Fibroblast of lung (primary cell): ENCODE measurements at places on chromosomes 1 and 21. TPM values are rescaled to one million over a fixed set of nuclear protein-coding genes. Genes with fewer than 3 reads are reported as not detected.
A peak's percentile ranks its signal among the peaks of the same experiment; 100 is the strongest.

SAMSN1 gene
- total RNA-seq = not detected in 2 replicates

RHBDL2 gene
- total RNA-seq = 0.26 and 1.5 TPM in 2 replicates

LYSMD1 gene
- 8.2 and 9.7 TPM in 2 replicates for total RNA-seq

HPCA gene
- total RNA-seq = 0.33 TPM in 1 of 2 replicates, not detected in the other

FCRL2 gene
- total RNA-seq = not detected in 2 replicates

OR2T11 gene
- total RNA-seq = not detected in 2 replicates

IL23R gene
- total RNA-seq = not detected in 2 replicates

GADD45A gene
- 70.1 and 133 TPM in 2 replicates for total RNA-seq

NSL1 gene
- total RNA-seq = 24.4 and 25.4 TPM in 2 replicates

RAP1A gene
- total RNA-seq = 11.6 and 13.5 TPM in 2 replicates

DNA sequence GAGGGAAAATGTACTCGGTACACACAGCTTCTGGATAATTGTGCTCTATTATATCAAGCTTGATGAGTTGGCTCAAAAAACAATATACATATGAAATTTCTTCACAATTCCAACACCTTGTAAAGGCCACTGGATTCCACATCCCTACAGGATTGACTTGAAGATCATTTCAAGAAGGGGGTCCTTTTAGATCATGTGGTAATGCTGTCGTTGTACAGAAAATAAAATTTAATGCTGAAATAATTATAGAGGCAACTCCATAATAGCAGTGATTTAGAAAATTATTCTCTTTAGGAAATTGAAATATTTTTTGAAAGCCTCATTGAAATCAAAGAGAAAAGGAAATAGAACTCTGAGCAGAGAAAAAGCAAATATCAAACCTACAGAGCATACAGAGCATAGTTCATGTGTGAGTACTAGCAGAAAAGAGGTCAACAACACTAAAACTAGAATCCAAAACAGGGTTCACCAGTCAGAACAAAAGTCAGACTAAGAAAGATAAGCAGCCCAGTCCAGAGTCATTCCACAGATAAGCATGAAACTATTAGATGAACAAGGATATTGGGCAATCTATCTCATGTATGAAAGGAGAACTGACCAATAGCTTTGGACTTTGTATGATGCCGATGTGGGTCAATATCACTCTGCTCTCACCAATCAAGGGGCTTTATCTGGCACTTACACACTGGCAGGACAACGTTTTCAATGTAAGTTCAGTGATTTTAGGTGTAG is 79.5 kb upstream of the PALMD start:
- no peak for DNase-seq

GRCh38 chr1:159931101-159931794 is 5.9 kb upstream of the TAGLN2 start:
- DNase-seq = no peak

GRCh38 chr1:206979379-206980043 is 9.3 kb upstream of the FCAMR start:
- peak; percentile 38 for DNase-seq

GRCh38 chr1:24996456-24996855 is 66.4 kb upstream of the RUNX3 start:
- no peak for DNase-seq

DNA sequence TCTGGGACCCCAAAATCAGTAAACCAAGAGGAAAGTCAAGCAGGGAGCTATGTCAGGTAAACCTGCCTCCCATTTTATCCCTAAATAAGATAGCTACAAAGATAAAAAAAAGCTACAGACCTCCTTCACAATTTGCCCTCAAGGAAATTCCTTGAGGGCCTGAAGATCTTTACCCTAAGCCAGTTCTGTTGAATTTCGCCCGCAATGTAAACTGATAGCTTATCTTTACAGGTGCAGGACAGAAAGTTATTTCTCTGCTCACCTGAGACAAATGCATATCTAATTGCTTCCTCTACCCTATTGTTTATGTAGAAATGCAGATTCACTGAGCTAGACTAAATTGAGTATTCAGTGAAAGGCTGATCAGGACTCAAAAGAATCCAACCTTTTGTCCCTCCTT is 153.4 kb upstream of the CHRM3 start:
- no peak for DNase-seq

DNA sequence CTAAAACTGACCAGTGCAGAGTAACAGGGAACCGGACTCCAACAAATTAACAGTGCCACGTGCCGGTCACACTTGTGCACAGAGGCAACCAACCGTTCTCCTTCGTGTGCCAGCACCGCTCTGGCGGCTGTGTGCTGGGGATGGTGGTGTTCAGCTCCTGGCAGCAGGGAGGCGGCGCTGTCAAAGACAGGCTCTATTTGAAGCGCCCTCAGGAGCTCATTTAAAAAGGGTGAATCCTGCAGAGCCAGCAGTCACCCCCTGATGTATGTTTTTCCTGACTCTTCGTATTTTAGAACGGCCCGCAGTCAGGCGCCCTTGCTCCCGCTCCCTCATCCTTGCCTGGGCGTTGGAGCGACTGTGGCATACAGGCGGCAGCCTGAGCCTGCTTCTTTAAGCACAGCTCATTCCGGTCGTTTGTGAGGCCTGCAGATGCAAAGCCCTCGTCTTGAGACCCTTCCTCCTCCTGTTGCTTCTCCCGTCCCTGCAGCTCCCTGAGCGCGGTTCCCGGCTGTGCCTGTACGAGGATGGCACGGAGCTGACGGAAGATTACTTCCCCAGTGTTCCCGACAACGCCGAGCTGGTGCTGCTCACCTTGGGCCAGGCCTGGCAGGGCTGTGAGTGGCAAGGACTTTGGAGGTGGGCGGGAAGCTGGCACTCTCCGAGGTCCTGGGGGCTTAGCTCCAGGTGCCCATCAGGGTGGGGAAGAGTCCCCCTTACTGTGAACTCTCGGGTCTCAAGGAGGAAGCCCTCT is 1.1 kb downstream of the DFFB start:
- DNase-seq = peak; percentile 36

GRCh38 chr1:87147851-87148250 is 180.8 kb upstream of the LMO4 start:
- DNase-seq = no peak

DNA sequence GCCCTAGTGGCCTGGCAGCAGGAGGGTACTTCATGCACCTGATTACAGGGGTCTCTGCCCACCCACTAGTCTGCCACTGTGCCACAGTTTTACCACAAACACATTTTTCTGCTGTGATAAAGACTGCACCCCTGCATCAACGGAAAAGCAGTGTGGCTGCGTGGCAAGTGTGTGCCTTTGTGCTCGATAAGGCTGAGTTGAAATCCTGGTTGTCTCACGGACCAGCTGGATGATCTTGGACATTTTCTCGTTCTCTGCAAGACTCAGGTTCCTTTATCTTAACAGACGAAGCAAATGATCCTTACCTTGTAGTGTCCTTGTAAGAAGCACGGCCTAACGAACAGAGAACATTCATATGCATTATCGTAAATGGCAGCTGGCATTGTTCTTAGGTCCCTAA is 10.2 kb downstream of the GRHL3 start:
- DNase-seq = no peak

DNA sequence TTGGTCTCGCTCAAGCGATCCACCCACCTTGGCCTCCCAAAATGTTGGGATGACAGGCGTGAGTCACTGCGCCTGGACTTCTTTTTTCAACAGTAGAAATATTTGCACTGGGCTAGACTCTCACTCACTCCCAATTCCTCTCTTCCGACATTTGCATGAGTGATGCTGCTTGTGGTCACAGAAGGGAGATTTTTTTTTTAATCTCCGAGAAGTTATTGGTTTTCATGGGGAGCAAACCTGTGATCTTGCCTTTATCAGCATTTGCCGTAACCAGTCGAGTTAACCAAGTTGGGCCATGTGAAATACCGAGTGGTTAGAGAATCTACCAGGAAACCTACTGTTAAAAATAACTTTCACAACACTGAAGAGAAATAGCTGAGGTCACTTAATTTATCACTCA is 21.1 kb downstream of the ERG start:
- DNase-seq = no peak

- no peak for DNase-seq
Measured at GRCh38 chr1:16219968-16220500, 7.6 kb upstream of the ARHGEF19 start.

DNA sequence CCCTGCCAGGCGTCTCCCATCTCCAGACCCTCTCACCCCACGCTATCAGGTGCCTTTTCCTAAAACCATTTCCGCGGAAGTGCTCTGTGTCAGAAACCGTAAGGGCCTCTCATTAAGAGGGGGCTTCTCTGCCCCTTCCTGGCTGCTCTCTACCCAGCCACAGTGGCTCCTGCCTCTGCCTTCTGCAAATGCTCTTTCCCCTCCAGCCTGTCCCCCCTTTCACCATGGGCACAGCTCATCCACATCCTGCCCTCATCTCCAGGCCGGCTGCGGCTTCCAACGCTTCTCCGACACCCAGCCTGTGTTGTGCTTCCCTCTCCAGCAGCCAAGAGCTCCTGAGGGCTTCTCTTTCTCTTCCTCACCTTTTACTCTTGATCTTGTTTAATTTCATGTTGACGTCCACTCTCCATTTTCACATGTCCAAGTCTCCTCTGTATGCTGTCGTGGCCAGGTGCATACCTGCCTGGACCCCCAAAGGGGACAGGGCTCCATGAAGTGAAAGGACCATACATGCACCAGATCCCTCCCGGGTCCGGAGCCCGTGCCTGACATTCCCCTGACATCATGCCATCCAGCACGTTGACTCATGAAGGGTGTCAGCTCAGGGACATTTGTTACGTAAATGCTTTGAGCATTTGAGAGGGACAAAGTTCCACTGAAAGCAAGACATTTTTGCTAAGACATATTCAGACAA is 306.5 kb downstream of the AJAP1 start:
- DNase-seq = no peak

DNA sequence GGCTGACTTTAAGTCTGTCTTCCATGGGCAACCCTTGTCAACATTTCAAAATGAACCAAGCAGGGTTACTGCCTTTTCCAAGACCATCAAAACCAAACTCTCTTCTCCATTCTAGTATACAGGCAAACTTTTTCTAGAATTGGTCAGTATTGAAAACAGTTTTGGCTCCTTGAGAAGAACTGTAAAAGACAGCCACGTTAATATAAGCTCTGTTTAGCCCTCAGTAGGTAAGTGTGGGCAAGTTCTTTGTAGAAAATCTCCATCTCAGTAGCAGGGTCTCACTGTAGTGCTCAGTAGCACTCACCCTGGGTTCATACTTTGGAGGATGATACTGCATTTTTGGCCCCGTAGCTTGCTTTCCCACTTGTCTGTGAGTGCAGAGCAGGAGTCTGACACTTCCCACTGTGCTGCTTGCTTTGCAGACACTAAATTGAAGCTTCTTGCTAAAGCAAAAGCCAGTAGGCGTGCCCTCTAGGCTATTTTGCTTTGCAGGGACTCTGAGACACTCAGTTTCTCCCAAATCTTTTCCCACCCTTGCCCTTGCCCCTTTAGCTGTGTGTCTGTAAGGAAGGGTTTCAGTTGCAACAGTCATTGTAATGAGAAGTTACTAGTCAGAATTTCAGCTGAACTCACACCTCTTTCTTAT is 34.3 kb upstream of the CACYBP start:
- no peak for DNase-seq

GRCh38 chr1:1211541-1212441 is 2.2 kb downstream of the TNFRSF4 start:
- DNase-seq = no peak

GRCh38 chr1:207241164-207241934 is 80.1 kb upstream of the CD55 start:
- no peak for DNase-seq

GRCh38 chr1:906600-907420 is 16.9 kb upstream of the SAMD11 start:
- peak; percentile 70 for DNase-seq

DNA sequence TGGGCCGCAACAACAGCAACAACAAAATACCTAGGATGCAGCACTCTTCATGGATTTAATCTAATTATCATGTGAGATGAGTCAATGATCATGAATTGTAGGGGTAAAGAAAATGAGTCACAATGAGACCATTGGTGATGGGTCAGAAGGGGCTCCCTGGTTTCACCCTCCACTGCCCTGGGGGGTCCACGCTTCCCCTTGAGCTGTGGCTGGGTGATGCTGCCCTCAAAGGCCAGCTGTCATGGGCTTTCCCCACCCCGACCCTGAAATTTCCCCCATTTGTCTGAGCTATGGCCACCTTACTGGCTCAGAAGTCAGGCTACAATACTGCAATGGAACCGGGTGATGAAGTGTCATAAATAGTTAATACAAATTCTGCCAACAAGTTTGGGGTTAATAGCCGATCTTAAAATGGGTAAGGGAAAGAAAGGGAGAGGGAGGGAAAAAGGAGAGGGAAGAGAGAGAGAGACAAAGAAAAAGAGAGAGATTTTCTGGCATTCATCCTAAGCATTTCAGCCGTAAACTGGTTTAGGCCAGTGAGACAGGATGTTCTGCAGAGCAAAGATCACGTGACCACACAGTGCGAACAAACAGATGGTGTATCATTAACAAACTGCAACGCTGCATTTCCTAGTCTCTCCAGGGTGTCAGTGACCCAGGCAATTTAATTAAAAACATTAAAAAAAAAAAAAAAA is 143.4 kb upstream of the ERRFI1 start:
- DNase-seq = peak; percentile 96

GRCh38 chr1:168623003-168623828 is 46.8 kb downstream of the XCL1 start:
- DNase-seq = peak; percentile 63

- DNase-seq = no peak
Measured at GRCh38 chr1:220711056-220711809, 21.1 kb downstream of the C1orf115 start.

DNA sequence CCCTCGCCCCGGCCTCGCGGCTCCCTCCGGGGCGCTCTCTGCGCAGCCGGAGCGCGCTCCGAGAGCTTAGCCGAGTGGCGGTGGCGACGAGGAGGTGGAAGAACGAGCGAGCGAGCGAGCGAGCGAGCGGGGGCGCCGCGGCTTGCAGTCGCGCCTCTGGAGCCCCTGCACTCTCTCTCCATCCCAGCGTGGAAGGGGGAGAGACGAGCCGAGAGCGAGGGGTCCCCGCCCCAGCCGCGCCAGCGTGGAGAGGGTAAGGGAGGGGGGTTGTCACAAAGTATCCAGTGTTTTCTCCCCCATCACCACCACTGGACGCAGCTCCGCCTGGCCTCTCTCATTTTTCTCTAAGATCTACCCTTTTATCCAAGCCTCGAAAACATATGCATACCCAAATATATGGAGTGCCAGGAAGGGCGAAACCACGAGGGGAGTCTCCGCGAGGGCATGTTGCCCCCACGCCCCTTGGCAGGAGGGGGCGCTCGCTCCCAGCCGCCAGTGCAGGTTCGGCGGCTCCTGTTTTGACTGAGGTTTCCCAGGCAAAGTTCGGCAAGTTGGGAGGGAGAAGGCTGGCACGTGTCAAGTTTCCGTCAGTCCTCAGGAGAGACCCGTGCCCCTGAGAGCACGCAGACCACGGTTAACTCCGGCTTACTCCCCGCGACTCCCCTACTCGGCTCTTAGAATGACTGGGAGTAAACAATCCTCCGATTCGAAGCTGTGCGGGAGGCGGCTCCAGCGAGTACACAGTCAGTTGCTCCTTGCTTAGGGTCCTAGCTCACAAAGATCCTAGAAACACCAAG is 569 bp upstream of the DAB1 start:
- DNase-seq = peak; percentile 44
